ENCODE measurements at places on chromosomes 12 and 14.

- no peak for DNase-seq
These were observed 446.8 kb upstream of the SOX5 start for GRCh38 chr12:24396224-24396623.

- no peak for DNase-seq
These were observed 27.0 kb upstream of the TMEM260 start for GRCh38 chr14:56552615-56553014.

- no peak for DNase-seq
These were observed 107.6 kb upstream of the FUT8 start for GRCh38 chr14:65304963-65305362.

GRCh38 chr14:103391048-103391447 lies 5.8 kb downstream of the MARK3 start:
- no peak for DNase-seq

- no peak for DNase-seq
These were observed 43.1 kb upstream of the ATF7IP start for GRCh38 chr12:14322403-14322802.

DNA sequence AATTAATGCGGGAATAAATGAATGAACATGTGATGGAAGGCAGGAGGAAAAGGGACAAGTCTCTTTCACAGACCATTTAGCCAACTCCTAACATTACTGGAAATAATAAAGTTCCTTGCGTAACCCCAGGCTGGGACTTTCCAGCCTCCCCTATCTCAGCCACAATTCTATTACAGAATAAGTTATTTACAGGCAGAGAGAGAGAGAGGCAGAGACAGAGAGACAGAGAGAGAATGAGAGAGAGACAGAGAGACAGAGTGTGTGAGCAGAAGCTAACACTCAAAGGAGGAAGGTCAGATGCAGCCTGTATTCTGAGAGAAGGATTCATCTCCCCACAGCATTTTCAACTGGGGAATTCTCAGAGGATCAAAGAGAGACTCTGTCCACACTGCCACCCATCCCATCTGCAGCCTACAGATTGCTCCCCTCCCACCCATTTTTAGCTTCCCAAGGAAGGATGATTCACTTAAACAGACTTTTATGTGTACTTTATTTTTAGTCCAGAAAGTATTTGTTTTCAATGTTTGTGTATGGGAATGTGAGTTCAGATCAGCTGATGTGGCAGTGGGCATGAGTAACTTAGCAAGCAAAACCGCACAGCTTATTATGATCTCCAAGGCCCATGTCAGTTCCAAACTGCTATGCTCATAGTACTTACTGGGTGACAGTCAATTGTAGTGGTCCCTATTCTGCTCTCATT lies 165.7 kb downstream of the CAND1 start:
- DNase-seq: no peak

DNA sequence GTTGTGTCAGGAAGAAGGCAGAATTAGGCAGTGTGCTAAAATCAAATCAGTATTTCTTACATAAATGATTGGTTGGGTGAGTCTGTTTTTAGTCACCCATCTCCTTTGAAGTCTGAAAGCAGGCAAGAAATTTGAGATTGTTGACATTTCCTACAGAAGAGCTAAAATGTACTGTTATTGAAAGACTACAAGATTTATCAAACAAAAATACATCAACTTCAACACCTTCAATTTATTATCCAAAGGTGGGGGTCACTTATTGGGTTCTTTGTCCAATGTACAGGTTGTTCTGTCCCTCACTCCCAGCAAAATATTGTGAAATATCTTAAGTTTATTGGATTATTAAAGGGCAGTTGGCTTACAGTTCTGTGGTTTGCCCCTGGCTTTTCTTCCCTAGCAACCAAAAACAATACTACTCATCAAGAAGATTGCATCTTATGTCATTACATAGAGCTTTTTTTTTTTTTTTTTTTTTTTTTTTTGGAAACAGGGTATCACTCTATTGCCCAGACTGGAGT lies 20.6 kb upstream of the PKP2 start:
- no peak for DNase-seq

GRCh38 chr14:64421166-64421565 lies 33.0 kb downstream of the MTHFD1 start:
- DNase-seq: no peak

- no peak for DNase-seq
These were observed 648.9 kb downstream of the VRK1 start for GRCh38 chr14:97446087-97446486.

DNA sequence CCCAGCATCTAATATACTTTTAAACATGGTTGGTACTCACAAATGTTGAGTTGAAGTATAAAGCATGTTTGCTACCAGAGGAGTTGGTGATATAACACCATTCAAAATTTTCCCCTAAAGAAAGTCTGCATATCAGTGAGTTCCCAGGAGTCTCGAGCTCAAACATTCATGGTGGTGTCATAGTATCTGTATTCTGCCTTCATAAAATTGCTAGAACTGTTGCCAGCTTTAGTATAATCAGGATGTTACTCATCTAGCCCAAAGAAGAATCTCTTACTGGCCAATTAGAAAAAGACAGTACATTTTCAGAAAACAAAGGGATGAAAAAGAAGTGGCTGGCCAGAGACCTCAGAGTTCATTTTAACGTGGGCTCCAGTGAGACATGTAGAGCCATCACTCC lies 374.7 kb downstream of the KCNH5 start:
- DNase-seq: no peak

DNA sequence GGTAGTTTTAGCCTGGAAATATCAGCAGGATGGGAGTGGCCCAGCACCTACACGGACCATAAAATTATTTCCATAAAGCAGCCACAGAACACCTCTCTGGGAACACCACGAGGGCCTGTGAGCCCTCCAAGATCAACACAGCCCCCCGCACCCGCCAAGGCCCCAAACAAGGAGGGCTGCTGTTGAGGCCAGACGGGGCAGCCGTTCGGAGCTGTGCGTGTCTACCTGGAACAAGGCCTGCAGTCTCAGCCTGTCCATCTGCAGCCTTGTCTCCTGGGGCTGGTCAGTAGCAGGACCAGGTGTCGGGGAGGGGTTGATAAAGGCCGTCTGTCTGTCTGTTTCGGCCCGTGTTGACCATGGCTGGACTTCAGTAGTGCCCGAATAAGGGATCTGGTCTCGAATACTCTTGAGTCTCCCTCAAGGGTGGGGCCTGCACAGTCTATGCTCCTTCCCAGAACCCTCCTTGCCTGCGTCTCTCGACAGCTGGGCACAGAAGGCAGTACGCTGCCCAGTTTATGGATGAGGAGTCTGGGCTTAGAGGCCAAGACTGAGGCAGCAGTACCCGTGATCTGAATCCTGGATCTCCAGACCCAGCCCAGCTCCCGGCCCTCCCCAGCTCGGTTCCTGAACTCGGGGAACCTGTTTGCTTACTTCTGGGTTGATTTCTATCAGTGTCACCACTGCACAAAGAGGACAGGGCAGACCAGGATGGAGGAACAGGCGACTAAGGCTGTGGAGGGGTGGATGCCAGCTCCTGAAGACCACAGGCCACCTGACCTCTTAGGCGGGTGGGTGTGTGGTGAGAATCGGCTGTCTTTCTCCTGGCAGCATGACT lies 23.1 kb upstream of the DLK1 start:
- DNase-seq: no peak

DNA sequence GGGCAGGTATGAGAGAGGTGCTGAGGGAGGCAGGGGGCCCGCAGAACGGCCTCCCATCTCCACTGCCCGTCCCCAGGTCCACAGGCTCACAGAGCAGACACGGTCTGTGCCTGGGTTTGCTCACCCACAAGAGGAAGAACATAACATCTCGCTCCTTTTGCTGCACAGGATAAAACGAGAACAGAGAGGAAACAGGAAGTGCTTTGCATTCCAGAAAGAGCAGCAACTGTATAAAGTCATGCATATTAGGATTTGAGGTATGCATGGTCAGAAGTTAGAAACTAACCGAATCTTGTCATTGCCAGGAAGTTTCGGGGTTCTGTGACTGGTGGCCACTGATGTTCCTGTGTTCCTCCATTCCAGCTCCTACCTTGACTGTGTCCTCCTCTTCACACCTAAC lies 25.0 kb downstream of the NTF3 start:
- DNase-seq: no peak

DNA sequence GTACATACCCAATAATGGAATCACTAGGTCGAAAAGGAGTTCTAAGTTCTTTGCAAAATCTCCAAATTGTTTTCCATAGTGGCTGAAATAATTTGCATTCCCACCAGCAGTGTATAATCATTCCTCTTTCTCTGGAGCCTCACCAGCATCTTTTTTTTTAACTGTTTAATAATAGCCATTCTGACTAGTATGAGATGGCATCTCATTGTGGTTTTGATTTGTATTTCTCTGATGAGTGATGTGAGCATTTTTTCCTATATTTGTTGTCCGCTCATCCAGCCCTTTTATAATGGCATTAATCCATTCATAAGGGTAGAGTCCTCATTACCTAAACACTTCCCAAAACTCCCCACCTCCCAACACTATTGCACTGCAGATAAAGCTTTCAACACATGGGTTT lies 278.3 kb downstream of the SEC23A start:
- no peak for DNase-seq

DNA sequence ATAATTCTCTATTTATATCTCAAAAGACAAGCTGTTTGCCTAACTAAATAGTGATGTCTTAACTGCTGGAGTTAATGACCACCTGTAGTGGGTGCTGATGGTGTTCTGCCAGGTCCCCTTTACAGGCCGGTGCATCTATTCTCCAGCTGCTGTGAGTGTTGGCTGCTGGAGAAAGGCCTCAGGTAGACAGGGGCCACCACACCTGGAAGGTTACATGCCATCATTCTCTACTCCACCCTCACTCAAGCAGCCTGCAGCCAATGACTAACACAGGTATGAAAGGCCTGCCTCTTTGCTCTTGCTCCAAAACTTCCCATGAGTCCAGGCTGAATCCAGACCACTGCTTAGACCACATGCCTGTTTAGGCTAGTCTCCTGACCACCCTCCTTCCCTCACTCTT lies 73.9 kb downstream of the RPS6KA5 start:
- no peak for DNase-seq

DNA sequence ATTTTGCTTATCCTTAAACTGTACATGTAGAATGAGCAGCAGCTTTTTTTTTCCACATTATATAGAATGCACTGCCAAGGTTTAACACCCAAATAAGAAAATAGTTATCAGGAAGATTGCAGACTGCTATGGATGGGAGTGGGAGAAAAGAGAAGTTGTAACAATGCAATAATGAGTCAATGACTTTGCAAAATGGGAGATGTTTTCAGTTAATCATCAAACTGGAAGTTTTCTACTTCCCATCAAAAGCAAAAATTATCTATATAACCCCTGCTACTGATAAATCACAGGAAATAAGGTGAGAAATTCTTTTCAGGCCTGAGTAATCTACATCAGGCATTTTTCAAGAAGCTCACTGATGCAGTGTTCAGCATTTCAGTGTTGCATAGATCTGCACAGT lies 309.1 kb downstream of the GXYLT1 start:
- DNase-seq: no peak

DNA sequence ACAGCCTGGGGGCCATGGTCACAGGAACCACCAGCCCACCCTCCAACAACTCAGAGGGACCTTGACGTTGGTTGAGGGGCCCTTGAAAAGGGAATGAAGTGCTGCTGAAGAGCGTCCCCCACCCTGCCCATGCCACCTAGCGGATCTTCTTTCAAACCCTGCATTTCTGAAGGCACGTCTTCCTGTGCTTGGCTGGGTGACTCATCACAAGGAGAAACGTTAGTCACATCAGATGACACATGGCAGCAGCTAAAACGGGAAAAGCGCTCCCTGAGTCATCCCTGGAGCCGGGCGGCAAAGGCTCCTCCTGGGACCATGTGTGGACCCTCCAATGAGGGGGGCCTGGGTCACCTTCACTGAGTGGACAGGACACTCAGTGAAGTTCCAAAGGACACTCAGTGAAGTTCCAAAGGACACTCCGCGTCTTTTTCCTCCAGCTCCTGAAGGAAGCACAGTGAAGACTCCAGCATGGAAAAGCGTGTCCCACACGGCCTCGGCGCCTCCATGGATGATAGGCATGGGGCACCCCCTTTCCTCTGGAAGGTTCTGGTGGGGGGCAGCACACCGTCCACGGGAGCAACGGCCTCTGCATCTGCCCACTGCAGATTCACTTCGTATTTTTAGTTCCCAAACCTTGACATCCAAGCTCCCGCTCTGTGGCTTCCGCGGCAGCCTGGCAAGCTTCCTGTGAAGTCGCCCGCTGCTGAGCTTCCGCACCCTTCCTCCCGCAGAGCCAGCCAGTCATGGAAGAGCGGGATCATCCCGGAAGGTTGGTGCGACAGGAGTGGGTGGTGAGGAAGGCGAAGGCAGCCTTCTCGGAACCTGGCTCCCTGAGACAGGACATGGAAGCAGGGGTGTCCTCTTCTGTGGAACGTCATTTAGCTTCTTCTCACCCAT lies 383.4 kb downstream of the VRK1 start:
- DNase-seq: no peak

DNA sequence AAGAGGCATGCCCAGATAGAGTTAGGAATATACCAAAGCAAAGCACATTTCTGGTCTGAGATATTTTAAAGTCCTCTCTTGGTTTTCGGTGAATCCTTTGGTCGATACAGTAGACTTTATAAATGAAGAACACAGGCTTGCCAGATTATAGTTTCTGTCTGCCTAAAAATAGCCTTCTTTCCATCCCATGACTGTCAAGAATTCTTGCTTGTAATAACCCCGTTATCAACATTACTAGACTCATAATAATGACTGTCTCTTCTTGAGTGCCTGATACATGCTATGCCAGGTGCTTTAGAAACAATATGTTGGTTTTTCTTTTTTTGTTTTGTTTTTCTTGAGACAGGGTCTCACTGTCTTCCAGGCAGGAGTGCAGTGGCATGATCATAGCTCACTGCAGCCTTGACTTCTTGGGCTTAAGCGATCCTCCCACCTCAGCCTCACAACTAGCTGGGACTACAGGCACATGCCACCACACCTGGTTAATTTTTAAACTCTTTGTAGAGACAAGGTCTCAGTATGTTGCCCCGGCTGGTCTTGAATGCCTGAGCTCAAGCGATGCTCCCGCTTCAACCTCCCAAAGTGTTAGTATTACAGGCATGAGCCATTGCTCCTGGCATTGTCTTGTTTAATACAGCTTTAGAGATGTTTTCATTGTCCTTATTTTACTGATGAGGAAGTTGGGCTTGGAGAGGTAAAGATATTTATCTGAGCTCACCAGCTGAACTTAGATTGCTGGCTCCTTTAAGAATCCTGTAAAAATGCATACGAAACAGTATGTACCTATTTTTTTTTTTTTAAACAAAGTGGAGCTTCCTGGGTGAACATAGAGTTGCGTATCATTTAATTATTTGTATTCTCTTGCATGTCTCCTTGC lies 30.4 kb downstream of the CHST11 start:
- DNase-seq: no peak

All from stimulated activated CD8-positive, alpha-beta memory T cell treated with anti-CD3 and anti-CD28 coated beads, Interleukin-4, amount 100 ng/mL, for 1 hour (primary cell).